Right lobe of liver (tissue), 6 donors: ENCODE measurements at places on chromosomes 1 and 21. TPM values are rescaled to one million over a fixed set of nuclear protein-coding genes. Genes with fewer than 3 reads are reported as not detected.

The CRP gene
- 5,038 TPM for total RNA-seq

The TCHHL1 gene
- total RNA-seq: not detected

The SPRR2F gene
- not detected for total RNA-seq

The SPRR1B gene
- not detected for total RNA-seq

The CDC14A gene
- total RNA-seq: 1.5 TPM

The FCRL1 gene
- not detected for total RNA-seq

The KCNN3 gene
- total RNA-seq: 0.31 TPM

The RNU1-2 gene
- 538 TPM for total RNA-seq

The COL8A2 gene
- 0.39 TPM for total RNA-seq

DNA sequence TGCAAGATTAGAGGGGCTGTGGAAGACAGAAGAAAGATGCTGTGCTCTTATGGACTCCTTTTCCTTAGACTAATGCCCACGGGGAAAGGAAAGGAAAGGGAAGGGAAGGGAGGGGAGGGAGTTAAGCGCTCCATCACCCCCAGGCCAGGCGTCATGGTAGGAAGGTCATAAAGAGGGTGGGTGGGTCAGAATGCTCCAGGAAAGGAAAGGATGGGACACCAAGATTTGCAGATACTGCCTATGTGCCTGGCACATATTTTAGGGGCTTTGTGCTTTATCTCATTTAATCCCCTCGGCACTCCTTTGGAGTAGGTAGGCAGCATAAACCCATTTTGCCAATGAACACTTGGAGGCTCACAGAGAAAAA, 41.4 kb downstream of the MAB21L3 start:
- H3K4me1 ChIP-seq: peaks cover 26% of the 10 kb centered on the region
- no peaks in the 10 kb centered on the region for H3K27me3 ChIP-seq
- no peaks in the 10 kb centered on the region for H3K36me3 ChIP-seq
- DNase-seq: no peak

GRCh38 chr1:64470665-64471217, 812 bp downstream of the CACHD1 start:
- peaks cover 9% of the 10 kb centered on the region for H3K4me1 ChIP-seq
- no peak overlapping the region for H3K27ac ChIP-seq
- H3K36me3 ChIP-seq: no peaks in the 10 kb centered on the region
- H3K27me3 ChIP-seq: no peaks in the 10 kb centered on the region
- DNase-seq: no peak

GRCh38 chr1:244653439-244654107, 647 bp downstream of the DESI2 start:
- H3K36me3 ChIP-seq: no peaks in the 10 kb centered on the region
- H3K4me3 ChIP-seq: peak overlapping the region; percentile 86
- DNase-seq: peak; percentile 67
- no peaks in the 10 kb centered on the region for H3K4me1 ChIP-seq

DNA sequence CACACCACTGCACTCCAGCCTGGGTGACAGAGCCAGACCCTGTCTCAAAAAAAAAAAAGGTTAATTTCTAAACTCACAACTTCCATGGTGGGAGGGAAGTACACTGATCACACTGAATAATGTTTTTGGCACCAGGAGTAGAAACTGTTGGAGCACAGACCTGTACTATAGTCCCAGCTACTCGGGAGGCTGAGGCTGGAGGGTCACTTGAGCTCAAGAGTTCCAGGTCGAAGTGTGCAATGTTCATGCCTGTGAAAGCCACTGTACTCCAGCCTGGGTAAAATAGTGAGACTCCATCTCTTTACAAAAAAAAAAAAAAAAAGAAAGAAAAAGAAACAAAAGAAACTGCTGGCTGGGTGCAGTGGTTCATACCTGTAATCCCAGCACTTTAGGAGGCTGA, 35.3 kb downstream of the TMEM50B start:
- H3K27me3 ChIP-seq: no peaks in the 10 kb centered on the region
- no peaks in the 10 kb centered on the region for H3K4me1 ChIP-seq
- H3K36me3 ChIP-seq: peaks cover 6% of the 10 kb centered on the region
- no peak overlapping the region for H3K27ac ChIP-seq
- H3K4me3 ChIP-seq: no peak overlapping the region

DNA sequence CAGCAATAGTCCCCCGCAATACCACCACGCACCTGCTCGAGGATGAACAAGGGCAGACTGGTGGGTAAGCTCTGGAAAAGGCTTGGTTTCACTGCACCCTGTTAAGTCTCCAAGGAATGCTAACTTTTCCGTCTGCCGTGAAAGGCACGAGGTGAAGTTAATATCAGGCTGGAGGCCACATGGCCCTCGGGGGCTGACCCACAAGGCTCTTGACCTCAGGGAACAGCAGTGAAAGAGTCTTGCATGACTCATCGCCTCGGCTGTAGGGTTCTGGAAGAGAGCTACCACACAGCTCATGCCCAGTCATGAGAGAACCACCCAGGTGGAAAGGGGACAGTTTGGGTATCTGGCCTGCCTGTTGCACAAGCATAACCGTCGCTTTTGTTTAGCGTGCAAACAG, 24.7 kb downstream of the SCCPDH start:
- H3K4me1 ChIP-seq: no peaks in the 10 kb centered on the region
- H3K36me3 ChIP-seq: no peaks in the 10 kb centered on the region
- no peak overlapping the region for H3K27ac ChIP-seq

DNA sequence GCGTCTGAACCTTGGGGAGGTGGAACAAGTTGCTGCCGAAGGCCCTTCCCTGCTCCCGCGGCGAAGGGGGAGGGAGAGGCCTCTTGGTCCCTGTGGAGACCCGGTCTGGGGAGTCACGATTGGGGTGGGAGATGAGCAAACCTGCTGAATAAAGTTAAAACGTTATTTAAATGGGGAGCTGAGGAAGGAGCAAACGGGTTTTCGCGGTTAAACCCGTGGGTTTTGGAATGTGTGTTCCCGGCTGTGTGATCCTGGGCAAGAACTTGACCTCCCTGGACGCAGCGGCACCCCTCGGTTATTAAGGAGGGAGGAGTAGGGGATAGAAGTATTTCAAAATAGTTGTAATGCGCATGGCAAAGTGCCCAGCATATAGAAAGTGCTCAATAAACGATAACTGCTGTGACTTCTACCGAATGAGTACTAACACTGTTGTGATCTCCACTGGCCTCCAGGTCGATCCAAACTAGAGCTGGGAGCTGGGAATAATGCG, 3.4 kb downstream of the FAM110D start:
- H3K27me3 ChIP-seq: no peaks in the 10 kb centered on the region
- H3K36me3 ChIP-seq: no peaks in the 10 kb centered on the region
- peak overlapping the region; percentile 30 for H3K4me3 ChIP-seq
- no peak overlapping the region for H3K27ac ChIP-seq

DNA sequence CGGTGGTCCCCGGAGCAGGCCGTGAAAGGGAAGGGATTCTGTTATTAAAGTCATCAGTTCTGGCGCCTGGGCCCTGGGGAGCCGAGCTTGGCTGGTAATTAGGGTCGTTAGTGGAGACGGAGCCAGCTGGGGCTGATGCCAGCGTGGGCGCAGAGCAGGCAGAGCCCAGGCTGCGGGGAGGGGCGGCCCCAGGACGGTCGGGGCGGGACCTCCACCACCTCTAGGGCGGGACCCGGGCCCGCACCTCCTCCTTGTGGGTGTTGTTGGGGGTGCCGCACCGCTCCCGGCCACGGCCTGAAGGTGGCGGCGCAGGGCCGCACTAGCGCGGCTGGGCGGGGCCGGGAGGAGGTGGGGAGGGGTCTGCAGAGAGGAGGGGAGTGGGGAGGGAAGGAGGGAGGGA, 470.6 kb downstream of the PTPRU start:
- H3K4me3 ChIP-seq: no peak overlapping the region
- no peaks in the 10 kb centered on the region for H3K36me3 ChIP-seq
- H3K4me1 ChIP-seq: no peaks in the 10 kb centered on the region
- H3K27ac ChIP-seq: no peak overlapping the region
- no peaks in the 10 kb centered on the region for H3K27me3 ChIP-seq

DNA sequence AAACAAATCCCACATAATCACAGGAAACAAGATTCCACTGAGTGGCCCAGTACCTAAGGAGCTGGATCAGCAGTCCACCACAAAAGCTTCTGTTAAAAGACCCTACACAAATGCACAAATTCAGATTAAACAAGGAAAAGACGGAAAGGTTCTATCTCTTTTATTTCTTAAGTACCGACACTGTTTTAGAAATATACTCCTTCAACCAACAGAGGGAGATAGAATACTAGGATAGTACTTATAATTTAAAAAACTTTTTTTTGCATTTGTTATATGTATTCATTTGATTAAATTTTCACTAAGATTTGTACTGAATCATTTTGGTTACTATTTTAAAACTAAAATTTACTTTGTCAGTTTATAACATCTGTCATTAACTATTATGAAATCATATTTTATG, 12.5 kb downstream of the CDC7 start:
- no peaks in the 10 kb centered on the region for H3K4me1 ChIP-seq
- no peaks in the 10 kb centered on the region for H3K27me3 ChIP-seq
- no peak overlapping the region for H3K4me3 ChIP-seq
- no peak overlapping the region for H3K27ac ChIP-seq
- H3K36me3 ChIP-seq: no peaks in the 10 kb centered on the region

DNA sequence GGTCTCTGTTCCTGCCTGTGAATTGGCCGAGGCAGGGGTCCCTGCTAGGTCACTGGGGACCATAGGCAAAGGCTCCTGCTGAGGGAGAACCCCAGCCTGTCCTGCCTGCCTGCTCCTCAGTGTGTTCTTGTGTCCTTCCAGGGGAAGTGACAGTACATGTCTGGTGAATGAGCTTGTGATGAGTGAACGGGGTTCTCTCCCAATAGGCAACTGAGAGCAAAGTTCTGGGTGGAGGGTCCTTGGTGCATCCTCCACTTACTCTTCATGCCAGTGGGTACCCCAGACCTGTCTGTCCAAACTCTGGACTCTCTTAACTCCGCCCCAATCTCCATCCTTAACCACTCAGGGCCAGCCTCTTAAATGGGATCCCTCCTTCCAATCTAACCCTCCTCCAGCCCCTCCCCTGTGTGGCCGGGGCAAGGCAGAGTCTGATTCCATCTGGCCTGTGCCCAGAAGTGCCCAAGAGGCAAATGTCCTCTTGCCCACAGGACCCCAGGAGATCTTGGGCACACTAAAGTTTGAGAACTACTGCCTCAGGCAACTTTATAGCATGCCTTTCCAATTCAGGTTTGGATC, 2.0 kb downstream of the XKR8 start:
- DNase-seq: no peak
- no peaks in the 10 kb centered on the region for H3K27me3 ChIP-seq
- H3K27ac ChIP-seq: no peak overlapping the region
- no peaks in the 10 kb centered on the region for H3K36me3 ChIP-seq

GRCh38 chr1:170806961-170807360, 128.4 kb upstream of the MROH9 start:
- H3K4me1 ChIP-seq: no peaks in the 10 kb centered on the region
- DNase-seq: no peak
- no peaks in the 10 kb centered on the region for H3K36me3 ChIP-seq
- no peak overlapping the region for H3K4me3 ChIP-seq
- H3K27ac ChIP-seq: no peak overlapping the region

DNA sequence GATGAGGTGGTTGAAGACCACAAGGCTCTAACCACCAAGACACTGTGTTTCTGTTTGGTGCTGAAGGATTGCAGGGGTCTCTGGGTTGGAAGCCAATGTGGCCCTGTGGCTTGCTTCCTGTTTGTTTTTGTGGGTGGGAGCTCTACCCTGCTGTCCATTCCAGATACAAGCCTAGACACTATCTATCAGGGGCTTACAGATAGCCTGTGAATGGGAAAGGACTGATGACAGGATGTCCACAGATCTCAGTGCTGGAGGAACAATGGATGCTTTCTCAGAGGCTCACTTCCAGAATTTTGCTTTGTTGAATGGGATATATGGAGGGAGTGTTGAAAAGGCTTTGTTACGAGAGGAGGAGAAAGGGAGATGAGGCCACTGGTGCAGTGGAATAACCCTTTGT, 69.7 kb downstream of the NOS1AP start:
- H3K4me1 ChIP-seq: peaks cover 25% of the 10 kb centered on the region
- H3K36me3 ChIP-seq: no peaks in the 10 kb centered on the region
- H3K27me3 ChIP-seq: no peaks in the 10 kb centered on the region
- H3K4me3 ChIP-seq: no peak overlapping the region
- H3K27ac ChIP-seq: no peak overlapping the region
- no peak for DNase-seq

DNA sequence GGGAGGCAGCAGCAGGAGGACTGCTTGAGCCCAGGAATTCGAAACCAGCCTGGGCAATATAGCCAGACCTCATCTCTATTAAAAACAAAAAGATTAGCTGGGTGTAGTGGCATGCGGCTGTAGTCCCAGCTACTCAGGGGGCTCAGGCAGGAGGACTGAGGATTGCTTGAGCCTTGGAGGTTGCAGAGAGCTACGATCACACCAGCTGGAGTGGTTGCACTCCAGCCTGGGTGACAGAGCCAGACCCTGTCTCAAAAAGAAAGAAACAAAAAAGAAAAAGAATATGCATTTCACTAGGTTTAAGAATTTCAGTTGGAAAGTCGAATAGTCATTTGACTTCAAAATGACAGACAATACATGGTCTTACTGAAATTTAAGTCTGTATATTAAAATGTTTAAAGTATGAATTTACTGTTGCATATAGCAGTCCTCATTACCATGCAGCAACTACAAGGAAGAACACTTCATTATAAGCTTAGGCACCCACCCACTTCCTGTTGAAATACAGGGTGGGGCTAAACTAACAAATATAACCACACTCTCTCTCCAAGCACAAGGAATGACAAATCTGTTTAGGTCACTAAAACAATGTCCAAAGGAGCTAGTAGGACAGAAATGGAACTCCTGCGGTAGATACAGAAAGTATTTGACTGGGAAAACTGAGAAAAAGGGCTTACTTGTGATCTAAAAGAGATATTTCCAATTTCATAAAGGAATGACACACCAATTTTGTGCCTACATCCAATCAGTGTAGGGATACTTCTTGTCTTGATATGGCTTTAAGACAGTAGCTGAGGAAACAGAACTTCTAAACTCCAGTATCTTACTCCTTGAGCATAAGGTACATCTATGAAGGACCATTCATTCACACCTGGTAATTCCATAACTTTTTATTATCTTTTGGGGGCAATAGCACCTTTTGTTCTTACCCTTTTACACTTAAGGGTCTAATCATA, 44.1 kb downstream of the GPR3 start:
- peaks cover 25% of the 10 kb centered on the region for H3K4me1 ChIP-seq
- no peak for DNase-seq
- H3K27ac ChIP-seq: no peak overlapping the region
- no peak overlapping the region for H3K4me3 ChIP-seq
- H3K27me3 ChIP-seq: no peaks in the 10 kb centered on the region
- no peaks in the 10 kb centered on the region for H3K36me3 ChIP-seq

GRCh38 chr1:32929366-32929765, 28.2 kb upstream of the TMEM54 start:
- H3K4me1 ChIP-seq: no peaks in the 10 kb centered on the region
- DNase-seq: no peak
- no peaks in the 10 kb centered on the region for H3K36me3 ChIP-seq
- H3K27me3 ChIP-seq: no peaks in the 10 kb centered on the region
- no peak overlapping the region for H3K27ac ChIP-seq

GRCh38 chr21:42369821-42370220, 3.5 kb upstream of the TFF1 start:
- no peaks in the 10 kb centered on the region for H3K36me3 ChIP-seq
- no peak overlapping the region for H3K4me3 ChIP-seq
- no peaks in the 10 kb centered on the region for H3K4me1 ChIP-seq
- no peak for DNase-seq
- H3K27me3 ChIP-seq: no peaks in the 10 kb centered on the region

GRCh38 chr1:245232931-245233330, 78.1 kb downstream of the KIF26B start:
- H3K27me3 ChIP-seq: no peaks in the 10 kb centered on the region
- DNase-seq: no peak
- no peaks in the 10 kb centered on the region for H3K4me1 ChIP-seq

GRCh38 chr1:156927215-156928042, 7.0 kb downstream of the LRRC71 start:
- peak; percentile 66 for DNase-seq
- H3K36me3 ChIP-seq: no peaks in the 10 kb centered on the region
- no peaks in the 10 kb centered on the region for H3K4me1 ChIP-seq
- H3K4me3 ChIP-seq: no peak overlapping the region
- H3K27me3 ChIP-seq: no peaks in the 10 kb centered on the region
- no peak overlapping the region for H3K27ac ChIP-seq
